ENCODE measurements at places on chromosomes 3 and 15. TPM values are rescaled to one million over a fixed set of nuclear protein-coding genes. Genes with fewer than 3 reads are reported as not detected.

Gene FETUB
- total RNA-seq, result not detected

Gene BFSP2
- 0.45 TPM for total RNA-seq

Gene RYR3
- total RNA-seq, result not detected

Gene CSPG5
- total RNA-seq, result 0.37 TPM

Gene TMEM43
- total RNA-seq, result 27.9 TPM
